ENCODE measurements at places on chromosomes 12 and 14.

DNA sequence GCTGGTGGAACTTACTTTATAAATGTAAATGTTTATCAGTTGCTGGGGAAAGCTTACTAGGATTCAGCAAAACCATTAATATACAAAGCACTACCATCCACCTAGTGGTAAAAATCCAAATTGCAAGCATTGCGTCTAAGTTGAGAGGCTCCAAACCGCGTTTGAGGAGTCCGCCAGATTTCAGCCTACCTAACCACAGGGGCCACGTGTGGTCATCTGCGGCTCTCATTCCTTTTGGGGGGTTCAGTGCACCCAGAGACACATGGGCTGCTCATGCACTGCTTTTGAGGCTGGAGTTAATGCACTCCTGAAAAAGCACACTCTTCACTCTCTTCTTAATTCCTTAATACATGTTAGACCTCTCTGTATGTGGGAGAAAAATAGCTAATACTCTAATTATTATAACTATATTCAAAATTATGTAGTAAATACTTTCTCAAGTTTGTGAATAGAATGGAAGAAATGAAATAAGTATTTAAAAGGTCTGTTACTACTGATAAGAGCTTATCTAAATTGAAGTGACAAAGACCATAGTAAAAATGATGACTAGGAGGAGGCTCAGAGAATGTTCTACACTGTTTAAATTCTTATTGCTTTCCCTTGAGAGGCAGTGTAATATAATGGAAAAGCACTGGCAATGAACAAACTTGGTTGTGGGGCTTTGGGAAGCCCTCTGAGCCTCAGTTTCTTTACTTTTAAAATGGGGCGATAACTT is 41.4 kb upstream of the MANSC4 start:
- DNase-seq = peak; percentile 68

DNA sequence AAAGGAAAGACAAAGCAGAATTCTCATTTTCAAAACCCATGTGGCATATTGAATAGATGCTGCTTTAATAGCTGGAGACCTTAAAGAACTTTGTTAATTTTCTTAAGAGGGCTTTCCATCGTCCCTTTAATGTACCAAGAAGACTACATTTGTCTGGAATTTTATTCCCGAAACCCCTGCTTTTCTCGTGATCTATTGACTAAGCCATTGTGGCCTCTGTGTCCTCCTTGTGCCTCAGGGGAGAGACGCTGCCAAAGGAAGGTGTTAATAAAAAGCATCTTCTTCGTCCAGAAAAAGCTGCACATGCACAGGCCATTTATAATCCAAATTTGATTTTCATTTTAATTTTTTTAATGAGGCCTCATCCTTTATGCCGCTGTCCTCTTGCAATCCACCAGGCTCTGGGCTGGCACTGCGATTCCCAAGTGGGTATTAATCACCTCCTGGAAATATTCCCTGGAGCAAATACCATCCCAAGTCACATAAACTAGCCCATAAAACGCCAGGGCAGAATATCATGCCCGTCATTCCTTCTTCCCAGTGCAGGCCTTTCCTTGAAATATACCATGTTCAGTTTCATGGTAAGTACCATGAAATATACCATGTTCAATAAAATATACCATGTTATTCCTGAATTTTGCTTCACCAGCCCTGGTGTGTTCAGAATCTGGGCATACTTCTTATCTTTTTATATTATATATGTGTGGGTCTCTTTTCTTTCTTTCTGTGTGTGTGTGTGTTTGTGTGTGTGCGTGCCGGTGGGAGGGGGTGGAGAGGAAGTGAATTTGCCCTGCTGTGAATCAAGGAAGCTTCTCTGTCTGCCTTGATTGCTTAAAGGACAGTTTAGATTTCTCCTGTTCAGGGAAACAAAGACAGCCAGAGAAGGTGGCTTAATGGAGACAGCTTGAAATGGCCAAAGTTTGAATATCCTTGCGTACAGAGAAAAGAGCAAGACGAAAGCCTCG is 147.6 kb downstream of the PHETA1 start:
- DNase-seq = no peak

DNA sequence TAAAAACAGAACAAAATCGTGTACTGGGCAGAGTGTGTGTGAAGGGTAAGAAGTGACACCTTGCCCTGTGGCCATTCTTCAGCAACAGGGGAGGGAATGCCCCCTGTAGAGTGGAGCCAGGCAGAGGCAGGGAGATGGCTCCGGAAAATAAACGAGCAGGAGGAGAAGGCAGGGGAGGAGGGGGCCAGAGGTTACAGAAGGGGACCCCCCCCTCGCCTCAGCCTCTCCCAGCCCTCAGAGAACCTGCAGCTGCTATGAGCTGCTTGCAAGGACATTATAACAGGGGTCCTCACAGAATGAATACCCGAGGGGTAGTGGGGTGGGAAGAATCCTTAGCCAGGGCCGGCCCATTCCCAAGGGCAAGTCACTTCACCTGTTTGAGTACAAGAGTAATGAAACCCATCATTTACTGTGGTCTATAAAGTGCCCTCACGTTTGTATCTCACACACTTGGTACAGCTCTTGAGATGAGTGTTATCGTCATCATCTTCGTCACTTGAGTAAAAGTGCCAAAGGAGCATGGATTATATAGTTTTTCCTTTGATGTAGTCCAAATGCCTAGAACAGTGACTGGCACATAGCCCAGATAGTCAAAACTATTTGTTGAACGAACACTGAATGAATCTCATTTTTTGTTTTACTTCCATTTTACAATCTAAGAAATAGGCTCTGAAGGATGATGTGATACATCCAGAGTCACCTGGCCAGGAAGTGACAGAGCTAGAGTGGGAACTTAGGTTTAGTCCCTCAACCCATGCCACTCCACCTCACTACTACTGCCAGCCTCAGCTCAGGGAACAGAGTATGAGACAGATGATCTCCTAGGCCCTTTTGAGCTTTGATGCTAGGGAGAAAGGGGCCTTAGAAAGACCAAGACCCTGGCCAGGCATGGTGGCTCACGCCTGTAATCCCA is 14.5 kb downstream of the SCNN1A start:
- no peak for DNase-seq

GRCh38 chr12:42482041-42482747 is 107.4 kb downstream of the PRICKLE1 start:
- DNase-seq = no peak

GRCh38 chr12:54988402-54989054 is 4.0 kb upstream of the TESPA1 start:
- DNase-seq = no peak

GRCh38 chr12:94379479-94380113 is 80.1 kb downstream of the CEP83 start:
- DNase-seq = no peak

GRCh38 chr12:131239384-131240094 is 285.8 kb downstream of the ADGRD1 start:
- no peak for DNase-seq

GRCh38 chr12:56221232-56221756 is 428 bp downstream of the RNF41 start:
- DNase-seq = no peak

- no peak for DNase-seq
Observed at GRCh38 chr12:98845957-98846356, 200.9 kb downstream of the APAF1 start.

- DNase-seq = no peak
Observed at GRCh38 chr12:26461776-26462175, 266.4 kb downstream of the SSPN start.

DNA sequence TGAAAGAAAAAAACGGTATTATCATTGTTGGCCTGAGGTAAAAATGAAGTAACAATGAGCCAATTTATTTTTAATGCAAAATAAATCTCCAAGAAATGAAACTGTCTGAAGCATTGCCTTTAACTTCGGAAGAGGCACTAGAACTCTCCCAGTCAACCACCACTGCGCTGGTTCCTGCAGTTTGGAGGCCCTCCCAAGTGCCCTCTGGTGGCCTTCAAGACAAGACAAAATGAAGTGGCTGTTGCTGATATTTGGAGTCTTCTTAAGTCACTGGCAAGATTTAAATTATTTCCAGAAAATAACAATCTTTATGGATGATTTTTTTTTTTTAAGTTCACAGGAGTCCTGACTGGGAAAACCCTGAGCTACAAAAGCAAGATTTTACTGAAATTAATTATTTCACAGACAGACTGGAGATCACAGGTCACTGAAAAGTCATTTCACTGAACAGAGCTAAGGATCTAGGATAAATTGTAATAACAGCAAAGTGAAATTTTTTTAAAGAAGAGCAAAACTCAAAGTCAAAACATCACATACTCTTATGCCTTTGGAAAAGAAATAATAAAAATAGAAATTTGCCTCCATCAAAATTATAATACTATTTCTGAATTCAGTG is 58.2 kb downstream of the DICER1 start:
- peak; percentile 14 for DNase-seq

GRCh38 chr14:73259837-73260236 is 22.5 kb downstream of the PAPLN start:
- no peak for DNase-seq

DNA sequence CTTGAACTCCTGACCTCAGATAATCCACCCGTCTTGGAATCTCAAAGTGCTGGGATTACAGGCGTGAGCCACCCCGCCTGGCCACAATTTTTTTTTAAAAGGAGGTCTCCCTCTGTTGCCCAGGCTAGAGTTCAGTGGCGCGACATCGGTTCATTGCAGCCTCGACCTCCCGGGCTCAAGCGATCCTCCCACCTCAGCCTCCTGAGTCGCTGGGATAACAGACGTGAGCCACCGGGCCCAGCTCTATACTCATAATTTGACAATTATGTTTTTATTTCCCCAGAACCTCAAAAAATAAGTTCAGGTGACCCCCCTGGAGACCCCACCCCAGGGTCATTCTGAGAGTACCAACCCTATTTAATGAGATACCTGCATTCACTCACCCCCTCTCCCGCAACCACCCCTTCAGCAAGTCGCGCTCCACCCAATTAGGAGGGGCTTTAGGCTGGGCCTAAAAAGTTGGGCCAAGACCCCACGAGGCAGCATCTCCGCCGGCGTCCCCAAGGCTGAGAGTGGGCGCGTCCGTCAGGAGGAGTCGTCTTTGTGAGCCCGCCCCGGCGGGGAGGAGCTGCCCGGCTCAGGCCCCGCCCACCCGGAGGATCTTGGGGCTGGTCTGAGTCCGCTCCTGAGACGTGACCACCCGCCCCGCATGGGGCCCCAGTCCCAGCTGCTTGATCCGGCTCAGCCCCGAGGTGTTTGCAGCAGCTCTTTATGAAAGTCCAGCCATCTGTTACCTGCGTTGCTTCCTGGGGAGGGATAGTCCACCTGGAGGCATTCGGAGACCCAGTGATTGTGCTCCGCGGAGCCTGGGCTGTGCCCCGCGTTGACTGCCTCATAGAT is at the start of gene ANKRD33:
TSS of gene ANKRD33 (plus strand) at position 628 of the 840 bp plus-strand sequence. CDS start at position 712, 84 bp downstream.
- no peak for DNase-seq

DNA sequence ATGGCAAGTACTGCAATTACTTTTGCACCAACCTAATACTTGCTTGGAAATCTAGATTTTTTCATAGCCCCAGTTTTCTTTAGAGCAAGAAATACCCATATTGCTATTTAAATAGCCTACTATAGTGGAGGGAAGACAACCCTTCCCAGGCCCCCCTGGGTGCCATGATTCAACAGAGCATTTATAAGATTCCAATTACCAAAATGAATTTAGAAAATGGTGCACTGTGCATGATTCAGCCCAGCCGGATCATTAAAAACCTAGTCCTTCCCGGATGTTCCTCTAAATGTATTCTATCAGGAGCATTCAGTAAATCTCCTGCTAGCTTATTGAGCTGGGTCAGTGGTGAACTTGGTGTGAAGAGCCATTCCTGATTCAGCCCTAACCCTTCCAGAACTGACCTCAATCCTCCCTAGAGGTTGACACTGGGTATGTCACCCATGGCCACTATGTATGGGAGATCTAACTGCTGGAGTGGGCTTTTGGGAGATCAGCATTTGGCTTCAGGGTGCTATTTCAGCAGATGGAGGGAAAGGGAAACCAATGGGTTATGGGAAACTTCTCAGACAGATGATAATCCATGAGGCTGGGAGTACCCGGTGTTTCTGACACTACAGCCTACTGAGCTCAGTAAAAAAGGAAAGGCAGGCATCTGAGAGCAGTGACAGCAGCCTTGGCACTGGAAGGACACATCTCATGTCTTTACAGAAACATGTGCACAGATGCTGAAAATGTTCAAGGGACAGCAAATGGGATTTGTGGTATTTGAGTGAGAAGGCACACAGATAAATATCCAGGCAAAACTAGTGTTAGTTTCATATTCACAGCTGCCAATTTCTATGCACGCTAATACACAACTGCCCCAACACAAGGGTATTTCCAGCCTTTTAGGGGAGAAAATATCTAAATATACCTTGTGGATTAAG is 258.9 kb downstream of the DPF3 start:
- no peak for DNase-seq

DNA sequence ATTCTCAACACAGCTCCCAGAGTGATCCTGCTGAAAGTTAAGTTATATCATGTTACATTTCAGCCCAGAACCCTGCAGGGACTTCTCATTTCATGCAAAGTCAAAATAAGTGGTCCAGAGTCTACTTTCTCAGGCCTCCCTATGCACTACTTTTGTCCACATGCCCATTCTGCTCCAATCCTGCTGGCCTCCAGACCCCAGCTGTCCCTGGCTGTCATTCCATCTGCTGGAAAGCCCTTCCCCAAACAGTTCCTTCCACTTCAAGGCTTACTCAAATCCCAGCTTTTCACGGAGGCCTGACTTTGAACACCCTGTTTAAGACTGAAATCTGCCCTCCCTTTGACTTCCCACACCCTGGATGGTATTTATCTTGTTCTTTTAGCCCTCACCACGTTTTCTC is 109.8 kb upstream of the DNM1L start:
- DNase-seq = no peak

- DNase-seq = no peak
Observed at GRCh38 chr12:3453990-3454680, 36.9 kb upstream of the PRMT8 start.

DNA sequence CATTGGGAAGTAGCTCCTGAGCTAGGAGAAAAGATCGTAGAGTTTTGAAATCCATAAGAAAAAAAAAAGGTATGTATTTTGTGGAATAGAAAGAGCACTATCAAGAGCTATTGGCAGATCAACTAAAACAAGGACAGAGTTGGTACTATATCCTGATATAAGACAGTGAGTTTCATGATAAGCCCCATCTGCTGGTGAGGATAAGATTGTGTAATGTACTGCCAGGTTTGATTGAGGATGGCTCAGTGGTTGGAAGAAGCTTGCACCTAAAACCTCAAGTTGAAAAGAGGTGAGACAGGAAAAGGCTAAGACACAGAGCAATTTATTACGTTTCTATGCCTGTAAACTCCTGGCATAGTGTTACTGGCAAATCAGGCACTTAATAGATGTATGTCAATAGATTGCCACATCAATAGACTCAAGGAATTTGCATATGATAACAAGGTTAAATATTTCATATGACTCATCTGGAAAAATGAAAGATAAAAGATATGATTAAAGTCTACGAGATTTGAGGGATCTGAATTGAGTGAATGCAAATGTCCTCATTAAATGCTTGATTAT is 525.6 kb downstream of the FLRT2 start:
- DNase-seq = no peak

- no peak for DNase-seq
Observed at GRCh38 chr14:22650046-22650739, 6.0 kb upstream of the OR6J1 start.

DNA sequence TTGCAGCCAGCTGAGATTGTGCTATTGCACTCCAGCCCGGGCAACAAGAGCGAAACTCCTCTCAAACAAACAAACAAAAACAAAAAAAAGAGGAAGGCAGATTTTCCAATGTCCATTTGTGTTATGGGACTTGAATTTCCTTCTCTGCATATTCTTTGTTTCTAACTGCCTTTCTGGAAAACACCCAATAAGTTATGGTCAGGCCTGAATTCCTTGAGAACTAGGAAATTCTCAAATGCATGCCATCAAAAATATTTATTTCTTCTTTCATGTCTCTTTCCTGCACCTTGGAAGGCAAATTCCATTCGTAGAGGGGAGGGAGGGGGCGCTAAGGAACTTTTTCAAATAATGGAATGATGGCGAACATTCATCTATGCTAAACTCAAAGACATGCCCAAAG is 117.6 kb upstream of the TMCC3 start:
- no peak for DNase-seq

- DNase-seq = no peak
Observed at GRCh38 chr12:57766464-57767304, at the start of gene CYP27B1. Gene CYP27B1 (minus strand): TSS chr12:57767078. CDS start chr12:57767041, 37 bp downstream.
